Activated CD8-positive, alpha-beta memory T cell treated with anti-CD3 and anti-CD28 coated beads, Interleukin-2, amount 50 U/mL, for 48 hours (primary cell): ENCODE measurements at places on chromosomes 2 and 18.

GRCh38 chr2:191740016-191740419, 62.1 kb downstream of the NABP1 start:
- no peak for DNase-seq

GRCh38 chr2:25856377-25856776, 21.9 kb downstream of the ASXL2 start:
- DNase-seq = no peak

GRCh38 chr2:48397846-48398245, 132.1 kb upstream of the STON1 start:
- no peak for DNase-seq

GRCh38 chr2:132473174-132473883, 56.7 kb downstream of the GPR39 start:
- DNase-seq = no peak

DNA sequence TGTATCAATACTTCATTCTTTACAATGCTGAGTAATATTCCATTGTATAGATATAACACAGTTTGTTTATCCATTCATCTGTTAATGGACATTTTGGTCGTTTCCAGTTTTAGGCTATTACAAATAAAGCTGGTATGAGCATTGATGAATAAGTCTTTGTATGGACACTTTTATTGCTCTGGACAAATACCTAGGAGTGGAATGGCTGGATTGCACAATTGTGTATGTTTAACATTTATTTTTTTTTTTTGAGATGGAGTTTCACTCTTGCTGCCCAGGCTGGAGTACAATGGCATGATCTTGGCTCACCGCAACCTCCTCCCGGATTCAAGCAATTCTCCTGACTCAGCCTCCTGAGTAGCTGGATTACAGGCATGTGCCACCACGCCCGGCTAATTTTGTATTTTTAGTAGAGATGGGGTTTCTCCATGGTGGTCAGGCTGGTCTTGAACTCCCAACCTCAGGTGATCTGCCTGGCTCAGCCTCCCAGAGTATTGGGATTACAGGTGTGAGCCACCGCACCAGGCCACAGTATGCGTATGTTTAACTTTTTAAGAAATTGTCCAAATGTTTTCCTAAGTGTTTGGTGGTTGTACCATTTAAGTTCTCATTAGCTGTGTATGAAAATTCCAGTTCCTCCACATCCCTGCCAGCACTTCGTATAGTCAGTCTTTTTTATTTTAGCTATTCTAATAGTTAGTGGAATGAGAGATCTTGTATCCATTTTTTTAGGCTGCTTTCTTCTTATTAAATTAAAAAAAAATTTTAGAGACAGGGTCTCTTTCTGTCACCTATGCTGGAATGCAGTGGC, 194.9 kb upstream of the HAAO start:
- DNase-seq = no peak

- DNase-seq = no peak
Measured at GRCh38 chr2:141766225-141766624, 364.6 kb downstream of the LRP1B start.

DNA sequence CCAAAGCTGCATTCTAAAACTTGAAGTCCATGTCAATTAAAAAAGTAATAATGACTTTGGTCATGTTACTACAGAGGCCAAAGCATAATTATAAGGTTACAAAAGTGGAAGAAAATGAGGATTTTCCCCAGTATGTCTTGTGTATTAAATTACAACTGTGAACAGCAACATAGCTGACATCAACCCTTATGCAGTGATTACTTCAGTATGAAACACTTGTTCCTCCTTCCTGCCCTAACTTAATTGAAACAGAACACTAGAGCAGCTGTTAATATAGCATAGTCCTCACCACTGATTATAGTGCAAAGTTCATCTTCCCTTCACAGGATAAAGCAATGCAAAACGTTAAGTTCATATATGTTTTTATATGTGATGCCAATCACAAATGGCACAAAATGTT, 29.9 kb downstream of the EPB41L3 start:
- DNase-seq = no peak

- DNase-seq = no peak
Measured at GRCh38 chr2:225814554-225814953, 415.0 kb downstream of the NYAP2 start.

DNA sequence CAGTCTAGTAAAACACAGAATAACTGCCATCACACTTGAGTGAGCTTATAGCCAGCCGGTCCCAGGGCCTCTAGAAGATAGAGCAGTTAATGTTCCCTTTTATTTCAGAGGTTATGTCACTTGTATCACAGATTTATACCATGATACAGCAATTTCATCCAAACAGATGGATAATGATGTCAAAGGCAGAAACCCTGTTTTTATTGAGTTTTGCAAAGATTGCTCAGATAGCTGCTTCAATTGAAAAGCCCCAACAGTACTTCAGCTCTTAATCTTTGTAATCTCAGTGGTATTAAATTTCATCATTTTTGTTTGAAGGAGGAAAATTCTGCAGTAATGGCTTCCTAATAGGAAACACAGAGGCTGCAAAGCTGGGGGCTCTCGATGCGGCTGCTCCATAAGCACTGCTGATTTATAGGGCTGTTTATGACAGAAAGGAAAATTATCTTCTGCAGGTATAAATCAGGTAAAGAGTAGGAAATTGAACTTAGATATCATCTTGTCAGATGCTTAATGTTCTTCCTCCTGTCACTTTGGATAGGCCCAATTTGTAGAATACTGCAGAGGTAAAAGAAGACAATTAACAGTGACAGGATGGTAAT, 112.3 kb downstream of the LNPK start:
- DNase-seq = no peak

DNA sequence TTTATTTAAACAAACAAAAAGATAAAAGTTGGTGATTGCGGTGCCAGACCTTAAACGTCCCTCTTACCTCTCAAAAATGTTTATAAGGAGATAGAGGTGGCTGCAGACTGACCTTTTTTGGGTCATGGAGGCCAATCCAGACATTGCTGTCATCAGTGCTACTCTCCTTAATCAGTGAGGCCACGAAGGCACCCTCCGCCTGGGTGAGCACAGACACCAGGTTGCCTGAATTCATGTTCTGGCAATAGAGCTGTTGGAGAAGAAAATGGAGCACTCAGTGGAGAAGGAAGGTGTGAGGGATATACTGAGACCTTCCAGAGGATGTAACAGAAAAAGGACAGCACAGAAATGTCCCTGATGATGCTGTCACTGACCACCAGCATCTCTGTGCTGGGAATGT, 1.5 kb downstream of the REG1B start:
- no peak for DNase-seq

DNA sequence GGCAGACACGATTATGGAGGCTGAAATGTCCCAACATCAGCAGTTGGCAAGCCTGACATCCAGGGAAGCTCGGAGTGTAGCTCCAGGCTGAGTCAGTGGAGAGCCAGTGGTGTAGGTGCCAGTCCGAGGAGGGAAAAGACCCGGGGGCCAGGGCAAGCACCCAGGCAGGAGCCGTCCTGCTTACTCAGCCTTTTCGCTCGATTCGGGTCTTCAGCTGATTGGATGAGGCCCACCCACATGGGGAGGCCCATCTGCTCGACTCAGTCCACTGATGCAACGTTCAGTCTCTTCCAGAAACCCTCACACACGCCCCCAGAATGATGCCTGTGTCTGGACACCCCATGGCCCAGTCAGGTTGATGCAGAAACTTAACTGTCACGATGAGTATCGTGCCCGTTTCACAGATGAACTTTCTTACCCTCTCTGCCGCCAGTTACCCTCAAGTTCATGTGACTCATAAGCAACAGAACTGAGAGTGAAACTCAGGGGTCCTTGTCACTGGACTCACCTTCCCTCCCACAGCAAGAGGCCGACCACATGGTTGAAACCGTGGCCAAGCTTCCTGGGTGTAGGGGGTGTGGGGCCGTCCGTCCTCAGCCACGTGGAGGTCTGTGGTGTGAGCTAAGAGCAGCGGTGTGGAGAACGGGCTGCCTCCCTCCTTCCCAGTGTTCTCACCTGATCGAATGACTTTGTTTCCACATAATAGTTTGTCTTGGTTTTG, 197.4 kb upstream of the HDAC4 start:
- peak; percentile 54 for DNase-seq

- DNase-seq = no peak
Measured at GRCh38 chr2:85938456-85938855, 49.7 kb upstream of the ST3GAL5 start.

DNA sequence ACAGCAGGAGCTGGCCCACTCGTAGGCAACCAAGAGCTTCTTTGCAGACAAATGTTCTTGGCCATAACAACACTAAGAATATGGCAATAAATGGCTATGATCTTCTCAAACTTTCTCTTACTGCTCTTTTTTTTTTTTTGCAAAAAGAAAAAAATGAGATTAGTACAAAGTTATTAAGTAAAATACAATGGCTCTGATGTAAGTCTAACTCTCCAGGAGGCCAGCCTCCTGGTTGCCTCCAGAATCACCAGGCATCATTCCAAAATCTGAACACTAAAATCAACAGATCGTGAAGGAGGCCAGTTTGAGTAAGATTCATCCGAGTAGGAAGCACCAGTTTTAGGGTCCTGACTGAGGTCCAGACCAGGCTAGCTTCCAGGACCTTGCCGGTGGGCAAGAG, 20.8 kb upstream of the FIGN start:
- DNase-seq = no peak

- no peak for DNase-seq
Measured at GRCh38 chr2:153386481-153386897, 92.1 kb downstream of the RPRM start.

GRCh38 chr18:74598350-74599001, 806 bp downstream of the ZNF407 start:
- DNase-seq = peak; percentile 87

GRCh38 chr18:78595453-78595852, 384.2 kb upstream of the SALL3 start:
- no peak for DNase-seq

DNA sequence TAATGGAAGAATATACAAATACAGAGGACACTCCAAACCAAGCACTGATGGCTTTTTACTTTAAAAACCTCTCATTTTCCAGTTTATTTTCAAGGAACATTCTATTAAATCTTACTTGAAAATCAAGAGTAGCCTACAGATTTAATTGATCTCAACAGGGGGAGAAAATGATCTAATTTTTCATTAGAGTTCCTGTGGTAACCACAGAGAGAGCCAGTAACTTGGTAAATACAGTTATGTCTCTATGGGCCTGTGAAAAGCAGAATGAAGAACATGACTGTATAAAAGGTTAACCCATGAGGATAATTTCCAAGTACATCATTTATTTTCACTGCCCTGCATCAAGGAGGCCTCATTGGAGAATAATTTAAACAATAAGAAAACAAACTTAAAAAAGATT, 39.8 kb upstream of the ITPRID2 start:
- no peak for DNase-seq

DNA sequence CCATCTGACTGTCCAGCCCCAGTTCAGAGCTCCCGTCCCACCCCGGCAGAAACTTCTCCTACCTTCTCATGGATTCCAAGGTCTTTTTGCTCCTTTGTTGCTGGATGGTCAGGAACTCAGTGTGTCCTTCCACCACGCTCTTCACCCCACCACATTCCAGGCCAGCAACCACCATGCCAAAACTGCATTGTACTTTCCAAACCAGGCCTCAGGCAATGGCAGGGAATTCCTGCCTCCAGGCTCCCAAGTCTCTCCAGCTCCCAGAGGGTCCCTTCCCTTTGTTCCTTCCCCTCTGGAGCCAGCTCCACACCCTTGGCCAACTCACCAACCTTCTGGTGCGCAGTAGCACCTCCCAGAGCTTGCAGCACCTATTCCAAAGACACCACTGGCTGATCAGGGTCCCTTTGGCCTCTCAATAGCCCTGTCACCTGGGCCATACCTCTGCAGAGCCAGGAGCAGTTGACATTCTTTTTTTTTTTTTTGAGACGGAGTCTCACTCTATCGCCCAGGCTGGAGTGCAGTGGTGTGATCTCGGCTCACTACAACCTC, 8.1 kb downstream of the CHMP1B start:
- no peak for DNase-seq

DNA sequence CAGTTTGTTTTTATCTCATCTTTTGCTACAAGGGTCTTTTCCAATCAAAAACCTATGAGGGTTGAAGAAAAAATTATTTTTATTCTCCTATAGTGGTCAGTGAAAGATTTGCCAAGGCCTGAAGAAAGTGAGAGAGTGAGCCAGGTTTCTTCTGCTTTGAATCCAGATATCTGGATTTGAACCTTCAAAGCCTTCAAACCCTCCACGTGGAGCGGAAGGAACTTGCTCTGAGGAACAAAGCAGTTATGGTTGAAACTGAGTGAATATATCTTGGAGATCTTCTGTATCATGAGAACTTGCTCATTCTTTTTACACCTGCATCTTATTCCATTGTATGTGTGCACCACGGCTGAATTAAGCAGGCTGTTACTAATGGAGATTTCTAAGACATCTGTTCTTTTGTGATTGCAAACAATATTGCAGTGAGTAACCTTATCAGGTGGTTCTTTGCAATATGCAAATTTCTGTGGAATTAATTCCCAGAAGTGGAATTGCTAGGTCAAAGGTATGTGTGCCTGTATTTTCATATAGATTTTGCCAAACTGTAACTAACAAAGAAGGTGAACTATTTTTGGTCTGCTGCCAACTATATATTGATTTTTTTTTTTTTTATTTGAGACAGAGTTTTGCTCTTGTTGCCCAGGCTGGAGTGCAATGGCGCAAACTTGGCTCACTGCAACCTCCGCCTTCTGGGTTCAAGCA, 147.9 kb downstream of the B3GNT2 start:
- DNase-seq = no peak

DNA sequence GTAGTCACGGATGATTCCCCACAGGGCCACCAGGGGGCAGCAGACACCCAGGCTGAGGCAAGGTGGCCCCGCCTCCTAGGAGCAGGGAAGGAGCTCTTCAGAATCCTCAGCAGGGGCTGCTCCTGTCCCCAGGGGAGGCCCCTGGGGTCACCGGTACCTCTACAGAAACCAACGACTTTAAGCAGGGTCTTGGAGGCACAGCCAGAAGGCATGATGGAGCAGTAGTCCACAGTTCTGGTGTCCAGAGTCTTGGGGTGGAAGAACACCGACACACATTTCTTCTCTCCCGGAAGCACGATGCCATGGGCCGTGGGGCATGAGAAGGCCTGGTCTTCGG, 11.5 kb downstream of the CFAP65 start:
- peak; percentile 89 for DNase-seq
